ENCODE measurements at places on chromosomes 7 and 10.

GRCh38 chr7:98841179-98841997 lies 28.4 kb downstream of the TMEM130 start:
- peak; percentile 73 for DNase-seq

GRCh38 chr7:84811362-84811761 lies 375.5 kb downstream of the SEMA3D start:
- DNase-seq, result no peak

GRCh38 chr7:97317575-97317974 lies 200.1 kb downstream of the SDHAF3 start:
- DNase-seq, result no peak

GRCh38 chr7:12570168-12570533 lies 369 bp upstream of the SCIN start:
- DNase-seq, result peak; percentile 57

DNA sequence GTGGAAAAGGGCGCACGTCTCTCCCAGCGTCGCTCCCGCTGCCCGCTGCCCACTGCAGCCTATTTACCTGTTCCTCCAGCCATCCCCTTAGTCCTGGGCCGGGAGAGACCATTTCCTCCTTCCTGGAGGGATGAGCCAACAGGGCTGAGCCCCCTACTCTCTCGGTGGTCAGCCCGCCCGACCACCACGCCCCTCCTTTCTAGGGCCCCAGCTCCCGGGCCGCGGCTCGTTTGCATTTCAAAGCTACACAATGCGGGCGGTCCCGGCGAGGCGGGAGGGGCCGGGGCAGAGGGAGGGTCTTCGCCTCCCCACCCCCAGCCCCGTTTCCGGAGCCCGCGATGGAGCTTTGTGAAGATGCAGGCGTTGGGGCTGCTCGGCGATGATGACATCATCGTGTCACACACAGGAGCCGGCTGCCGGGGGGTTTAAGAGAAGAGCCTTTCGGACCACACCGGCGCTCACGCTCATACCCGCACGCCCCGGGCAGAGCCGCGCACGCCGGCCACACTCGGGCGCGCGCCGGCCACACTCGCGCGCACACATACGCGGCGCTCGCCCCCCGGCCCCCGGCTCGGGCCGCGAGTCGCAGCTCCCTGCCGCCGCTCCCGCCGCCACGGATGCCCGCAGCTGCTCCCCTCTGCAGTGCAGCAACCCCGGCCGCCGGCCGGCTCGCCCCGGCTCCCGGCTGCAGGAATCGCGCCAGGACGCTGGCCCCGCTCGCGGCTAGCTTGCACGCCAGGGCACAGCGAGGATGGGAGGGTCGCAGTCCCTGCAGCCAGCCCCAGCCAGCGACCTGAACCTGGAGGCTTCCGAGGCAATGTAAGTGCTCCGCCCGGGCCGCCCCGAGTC lies 107.7 kb upstream of the BTBD16 start:
- DNase-seq, result peak; percentile 75

DNA sequence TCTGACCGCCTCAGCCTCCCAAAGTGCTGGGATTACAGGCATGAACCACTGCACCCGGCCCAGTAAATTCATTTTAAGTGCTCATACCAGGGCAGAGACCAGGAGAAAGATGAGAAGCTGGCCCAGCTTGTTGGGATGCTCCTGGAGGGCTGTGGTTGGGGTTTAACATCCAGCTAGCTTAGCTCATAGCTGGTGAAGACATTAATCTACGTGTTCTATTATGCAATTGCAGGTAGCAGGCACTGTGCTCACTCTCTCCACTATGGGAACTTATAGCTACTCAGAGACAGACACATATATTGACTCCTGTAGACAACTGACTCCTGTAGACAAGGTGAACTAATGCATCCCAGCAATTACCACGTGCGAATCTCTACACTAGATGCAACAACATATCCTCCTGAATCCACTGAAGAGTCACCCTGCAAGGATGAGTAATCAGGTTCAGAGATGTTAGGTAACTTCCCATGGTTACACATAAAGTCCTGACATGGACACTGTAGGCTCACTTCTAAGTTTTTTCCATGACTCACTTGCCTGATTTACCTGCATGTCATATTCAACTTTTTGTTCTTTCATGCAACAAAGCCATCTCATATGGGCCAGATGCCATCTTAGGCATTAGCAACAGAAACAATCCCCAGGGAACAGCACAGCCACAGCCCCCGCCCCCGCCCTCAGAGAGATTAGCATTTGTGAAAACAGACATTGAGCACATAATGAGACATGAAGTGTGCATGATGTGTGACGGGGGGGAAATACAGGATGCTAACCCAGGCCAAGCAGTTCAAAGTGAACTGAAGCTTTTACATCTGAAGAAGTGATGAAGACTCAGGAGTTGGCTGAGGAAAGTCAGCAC lies 37.2 kb downstream of the ERLIN1 start:
- peak; percentile 24 for DNase-seq

GRCh38 chr10:682931-683447 lies 6.5 kb downstream of the DIP2C start:
- DNase-seq, result no peak
